Stimulated activated CD4-positive, alpha-beta T cell treated with anti-CD3 and anti-CD28 coated beads, Interleukin-12 subunit alpha, Interleukin-12 subunit beta, amount 100 ng/mL, for 48 hours (primary cell): ENCODE measurements at places on chromosomes 5 and 9.
A peak's percentile ranks its signal among the peaks of the same experiment; 100 is the strongest.

GRCh38 chr9:129171993-129172751, 5.9 kb downstream of the IER5L start:
- no peak for DNase-seq

- no peak for DNase-seq
Measured at GRCh38 chr9:91832322-91832721, 117.7 kb downstream of the ROR2 start.

DNA sequence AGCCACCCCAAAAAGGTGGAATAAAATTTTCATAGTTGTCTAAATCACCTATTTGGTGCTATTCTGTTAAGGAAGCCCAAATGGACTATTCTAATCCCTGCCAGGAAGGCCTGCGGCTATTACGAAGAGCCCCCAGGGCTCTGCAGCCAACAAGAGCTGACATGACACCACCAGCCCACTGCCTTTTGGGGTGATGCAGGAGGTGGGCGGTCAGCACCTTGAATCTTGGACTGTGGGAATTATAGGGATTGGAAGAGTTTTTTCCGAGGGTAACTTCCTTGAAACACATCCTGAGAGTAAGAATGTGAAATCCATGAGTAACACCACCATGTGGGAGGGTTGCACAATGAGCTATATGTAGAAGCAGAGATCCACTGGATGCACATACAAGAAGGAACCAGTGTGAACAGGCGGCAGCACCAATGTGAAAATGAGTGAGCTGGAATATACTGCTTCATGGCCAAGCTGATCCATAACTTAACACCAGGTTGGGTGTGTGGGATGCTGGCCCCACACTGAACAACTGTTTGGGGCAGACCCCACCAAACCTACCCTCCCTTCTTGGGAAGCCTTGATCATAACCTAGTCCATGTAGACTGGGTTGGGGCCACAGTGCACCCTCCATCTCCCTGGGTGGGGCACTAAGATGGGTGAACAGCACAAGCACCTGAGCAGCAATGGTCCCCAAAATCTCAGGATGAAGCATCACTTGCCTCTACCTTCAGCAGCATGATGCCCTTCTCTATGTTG, 239.0 kb downstream of the FSTL4 start:
- DNase-seq = no peak

DNA sequence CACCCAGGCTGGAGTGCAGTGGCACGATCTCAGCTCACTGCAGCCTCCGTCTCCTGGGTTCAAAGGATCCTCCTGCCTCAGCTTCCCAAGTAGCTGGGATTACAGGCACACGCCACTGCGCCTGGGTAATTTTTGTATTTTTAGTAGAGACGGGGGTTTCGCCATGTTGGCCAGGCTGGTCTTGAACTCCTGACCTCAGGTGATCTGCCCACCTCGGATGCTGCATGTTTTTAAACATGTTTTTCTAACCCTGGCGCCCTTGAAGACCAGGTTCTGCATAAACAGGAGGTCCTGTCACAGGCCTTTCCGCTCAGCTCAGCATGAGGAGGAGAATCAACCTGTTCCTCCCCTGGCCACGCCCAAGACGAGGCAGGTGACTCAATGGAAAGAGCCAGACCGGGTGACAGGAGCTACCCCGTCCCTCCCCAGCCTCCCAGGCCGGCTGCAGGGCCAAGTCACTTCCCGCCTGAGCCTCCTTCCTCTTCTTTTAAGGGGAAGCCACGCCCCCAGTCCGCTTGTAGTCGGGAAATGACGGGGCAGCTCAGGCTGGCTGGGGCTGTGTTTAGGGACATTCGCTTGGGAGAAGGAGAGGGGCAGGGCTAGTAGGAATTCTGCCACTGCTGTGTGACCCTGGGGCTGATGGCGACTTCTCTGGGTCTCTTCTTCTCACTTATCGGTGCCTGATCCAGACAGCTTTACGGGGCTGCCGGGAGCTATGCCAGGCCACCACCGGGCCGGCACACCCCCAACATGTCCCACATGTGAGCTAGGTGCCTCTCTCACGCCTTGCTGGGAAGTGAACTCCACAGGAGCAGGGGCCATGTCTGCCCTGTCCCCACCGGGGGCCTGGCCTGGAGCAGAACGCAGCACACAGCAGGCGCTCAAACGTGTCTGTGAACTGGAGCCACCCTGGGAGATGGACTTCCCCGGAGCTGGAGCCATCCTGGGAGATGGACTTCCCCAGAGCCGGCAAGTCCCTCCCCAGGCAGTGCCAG, 6.1 kb downstream of the NOTCH1 start:
- DNase-seq = peak; percentile 97

DNA sequence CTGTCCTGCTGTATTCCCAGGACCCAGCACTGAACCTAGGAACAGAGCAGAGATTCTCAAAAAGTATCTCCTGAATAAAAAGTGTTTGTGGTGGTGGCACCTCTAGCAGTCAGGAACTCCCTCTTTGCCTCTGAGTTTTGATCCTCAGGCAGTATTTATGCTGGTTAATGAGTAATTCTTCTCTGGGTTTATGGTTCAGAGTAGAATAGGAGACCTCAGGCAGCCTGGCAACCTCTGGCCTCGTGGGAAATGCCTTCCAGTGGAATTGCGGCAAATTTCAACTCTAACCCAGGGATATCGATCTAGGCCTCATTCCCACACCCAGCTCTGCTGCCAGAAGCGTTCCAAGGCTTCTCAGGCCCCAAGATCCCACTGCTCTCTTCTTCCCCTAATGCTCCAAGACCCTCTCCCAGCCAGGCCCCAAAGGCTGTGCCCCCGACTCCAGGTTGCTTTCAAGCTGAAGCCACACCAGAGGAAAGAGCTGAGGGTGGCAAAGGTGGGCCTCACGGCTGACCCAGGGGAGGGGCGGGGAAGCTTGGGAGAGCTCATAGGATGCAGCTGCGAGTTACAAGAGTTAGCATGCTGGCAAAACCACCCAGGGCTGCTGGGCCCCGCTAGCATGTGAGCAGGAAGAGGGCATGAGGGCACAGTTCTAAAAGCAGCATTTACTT, 10.9 kb upstream of the HDHD3 start:
- DNase-seq = no peak

DNA sequence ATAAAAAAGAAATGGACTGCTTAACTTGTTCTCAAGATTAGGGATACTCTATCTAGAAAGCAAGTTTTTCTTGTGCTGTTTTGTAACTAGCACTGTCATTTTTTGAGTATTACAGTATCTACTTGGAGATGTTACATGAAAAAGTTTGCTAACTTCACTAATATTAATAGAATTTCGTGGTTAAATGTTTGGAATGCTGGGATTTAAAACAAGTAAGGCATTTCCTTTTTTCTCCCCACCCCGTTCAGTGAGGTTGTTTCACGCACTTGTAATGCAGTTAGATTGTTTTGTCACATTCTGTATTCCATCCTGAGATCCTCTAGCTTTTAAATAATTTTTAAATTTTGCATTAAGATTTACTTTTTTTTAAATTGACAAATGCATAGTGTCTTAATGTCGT, 20.0 kb upstream of the TEK start:
- DNase-seq = no peak

DNA sequence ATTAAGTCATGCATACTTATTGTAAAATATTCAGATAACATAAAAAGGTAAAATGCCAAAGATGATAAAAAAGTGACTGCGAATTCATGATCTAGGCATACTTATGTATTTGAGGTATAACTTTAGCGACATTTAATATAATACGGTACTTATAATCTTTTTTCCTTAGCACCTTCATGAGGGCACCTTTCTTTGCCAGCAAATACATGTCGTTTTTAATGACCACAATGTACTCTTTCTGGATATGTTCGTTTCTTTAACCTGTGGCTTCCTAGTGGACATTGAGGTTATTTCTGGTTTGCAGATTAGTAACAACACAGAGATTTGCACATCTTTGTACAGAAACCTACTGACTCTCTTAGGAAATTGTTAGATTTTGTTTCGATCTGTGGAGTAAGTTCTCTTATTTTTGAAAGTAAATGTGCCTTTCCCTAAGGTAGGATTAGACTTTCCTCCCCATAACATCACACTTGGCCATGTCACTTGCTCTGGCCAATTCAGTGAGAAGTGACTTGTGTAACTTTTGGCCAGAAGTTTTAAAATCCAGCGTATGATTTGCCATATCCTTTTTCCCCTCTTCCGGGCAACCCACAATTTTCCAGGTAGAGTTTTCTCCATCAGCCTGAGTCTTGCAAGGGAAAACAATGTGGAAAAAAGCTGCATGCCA, 24.4 kb downstream of the ANKRD33B start:
- DNase-seq = no peak

- no peak for DNase-seq
Measured at GRCh38 chr5:145971701-145972100, 35.3 kb downstream of the SH3RF2 start.
